Right kidney (tissue), 9 donors: ENCODE measurements at places on chromosomes 2 and 18.

DNA sequence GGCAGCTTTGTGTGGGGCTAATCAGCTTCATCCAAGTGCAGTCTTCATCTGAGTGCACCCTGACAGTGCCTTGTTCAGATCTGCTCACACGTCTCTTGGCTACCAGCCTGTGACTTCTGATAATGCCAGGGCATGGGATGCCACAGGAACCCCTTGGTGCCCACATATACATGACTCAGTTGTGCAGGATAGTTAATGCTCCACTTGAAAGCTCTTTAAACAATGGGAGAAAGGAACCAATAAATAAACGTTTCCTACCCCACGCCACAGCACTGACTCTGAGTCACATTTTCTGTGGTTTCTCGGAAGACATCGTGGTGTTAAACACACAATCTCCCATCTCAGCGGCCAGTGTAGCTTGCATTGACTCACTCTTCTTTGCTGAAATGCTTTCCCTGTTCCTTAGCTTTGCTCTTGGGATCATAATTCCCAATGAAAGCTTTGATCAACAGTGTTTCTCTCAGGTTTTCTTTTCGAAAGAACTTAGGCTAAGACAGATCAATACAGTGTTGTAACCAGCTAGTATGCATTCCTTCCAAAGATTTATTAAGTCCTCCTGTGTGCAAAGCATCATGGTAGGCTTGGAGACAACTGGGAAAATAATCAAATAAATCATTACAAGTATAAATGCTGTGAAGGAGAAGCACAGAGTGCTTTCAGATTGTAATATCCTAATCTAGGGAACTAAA is 142.0 kb downstream of the COPS8 start:
- no peak for DNase-seq

GRCh38 chr2:61414674-61415073 is 56.2 kb downstream of the USP34 start:
- DNase-seq = no peak

GRCh38 chr2:239238381-239238780 is 162.4 kb downstream of the HDAC4 start:
- no peak for DNase-seq

GRCh38 chr2:127770973-127771735 is 39.8 kb downstream of the WDR33 start:
- no peak for DNase-seq

GRCh38 chr2:48016225-48017019 is 110.1 kb upstream of the FBXO11 start:
- DNase-seq = no peak

GRCh38 chr18:12679183-12679786 is 21.4 kb upstream of the SPIRE1 start:
- DNase-seq = peak; percentile 30

GRCh38 chr2:227772932-227773331 is 27.2 kb downstream of the SCYGR8 start:
- DNase-seq = no peak

DNA sequence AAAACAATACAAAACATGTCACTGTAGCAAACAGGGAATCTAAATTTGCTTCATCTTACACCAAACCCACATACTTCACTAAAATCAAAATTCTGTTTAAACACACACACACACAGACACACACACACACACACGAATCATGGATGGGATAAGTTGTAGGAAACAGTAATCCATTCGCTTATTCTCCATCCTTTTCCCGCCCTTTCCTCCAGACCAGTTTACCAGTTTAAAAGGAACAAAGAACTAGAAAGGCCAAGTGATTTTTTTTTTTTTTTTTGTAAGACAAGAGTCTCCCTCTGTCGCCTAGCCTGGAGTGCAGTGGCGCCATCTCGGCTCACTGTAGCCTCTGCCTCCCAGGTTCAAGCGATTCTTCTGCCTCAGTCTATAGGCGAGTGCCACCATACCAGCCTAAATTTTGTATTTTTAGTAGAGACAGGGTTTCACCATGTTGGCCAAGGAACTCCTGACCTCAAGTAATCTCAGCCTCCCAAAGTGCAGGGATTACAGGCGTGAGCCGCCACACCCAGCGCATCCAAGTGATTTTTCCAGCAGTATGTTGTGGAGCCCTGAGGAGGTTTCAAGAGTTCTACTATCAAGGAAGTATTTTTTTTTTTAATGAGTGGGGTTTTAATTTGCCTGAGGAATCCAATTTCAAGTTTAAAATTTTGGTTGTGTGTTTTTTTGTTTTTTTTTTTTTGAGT is 5.7 kb downstream of the PSME4 start:
- no peak for DNase-seq

DNA sequence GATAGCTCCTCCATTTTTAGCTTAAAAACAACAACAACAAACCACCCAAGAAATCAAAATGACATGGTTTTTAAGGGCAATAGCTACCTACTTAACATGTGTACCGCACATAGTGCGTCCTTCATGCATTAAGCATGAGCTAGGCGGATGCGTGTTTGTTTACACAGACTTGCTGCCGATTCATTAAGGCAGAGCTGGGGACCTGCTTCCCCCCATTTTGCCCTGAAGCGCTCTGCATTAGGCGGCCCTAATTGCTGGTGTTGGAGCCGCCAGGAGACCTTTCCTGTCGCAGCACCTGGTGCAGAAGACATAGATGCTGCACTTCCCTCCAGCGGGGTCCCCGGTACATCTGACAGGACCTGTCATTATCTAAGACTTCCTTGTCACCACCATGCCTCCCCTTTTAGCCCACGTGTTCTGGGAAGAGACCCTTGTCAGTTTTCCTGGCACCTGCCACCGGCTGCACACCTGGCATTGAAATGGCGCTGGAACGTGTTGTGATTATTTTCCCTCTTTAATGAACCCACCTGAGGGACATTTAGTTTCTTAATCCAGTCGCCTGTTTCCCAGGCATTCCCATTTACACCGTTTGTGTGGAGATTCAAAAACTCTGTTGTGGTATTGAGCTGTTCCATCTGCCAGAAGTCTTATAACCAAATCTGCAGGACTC is 261.1 kb upstream of the RAB12 start:
- DNase-seq = no peak

GRCh38 chr2:206471524-206472062 is 28.3 kb downstream of the ADAM23 start:
- no peak for DNase-seq

GRCh38 chr2:98572676-98573075 is 35.6 kb downstream of the COA5 start:
- DNase-seq = no peak

- DNase-seq = no peak
Measured at GRCh38 chr2:159982842-159983785, 79.3 kb downstream of the PLA2R1 start.

GRCh38 chr18:59870623-59871130 is 29.1 kb upstream of the PMAIP1 start:
- DNase-seq = no peak

GRCh38 chr2:12816379-12817306 is 99.9 kb downstream of the TRIB2 start:
- no peak for DNase-seq

DNA sequence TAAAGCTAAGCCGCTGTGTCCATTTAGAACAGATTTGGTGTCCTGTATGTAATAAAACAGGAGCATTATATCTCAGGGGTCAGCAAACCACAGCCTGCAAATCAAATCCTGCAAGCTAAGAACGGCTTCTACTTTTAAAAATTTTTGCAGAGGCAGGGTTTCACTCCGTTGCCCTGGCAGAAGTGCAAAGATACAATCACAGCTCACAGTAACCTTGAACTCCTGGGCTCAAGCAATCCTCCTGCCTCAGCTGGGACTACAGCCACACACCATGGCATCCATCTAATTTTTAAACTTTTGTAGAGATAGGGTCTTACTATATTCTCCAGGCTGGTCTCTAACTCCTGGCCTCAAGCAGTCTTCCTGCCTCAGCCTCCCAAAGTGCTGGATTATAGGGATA is 28.6 kb upstream of the NPC1 start:
- no peak for DNase-seq

- DNase-seq = no peak
Measured at GRCh38 chr2:220753486-220753885, 818.6 kb downstream of the EPHA4 start.

- DNase-seq = no peak
Measured at GRCh38 chr18:32139835-32140283, 48.2 kb downstream of the RNF138 start.

GRCh38 chr18:57748770-57749603 is 54.1 kb downstream of the ATP8B1 start:
- no peak for DNase-seq

DNA sequence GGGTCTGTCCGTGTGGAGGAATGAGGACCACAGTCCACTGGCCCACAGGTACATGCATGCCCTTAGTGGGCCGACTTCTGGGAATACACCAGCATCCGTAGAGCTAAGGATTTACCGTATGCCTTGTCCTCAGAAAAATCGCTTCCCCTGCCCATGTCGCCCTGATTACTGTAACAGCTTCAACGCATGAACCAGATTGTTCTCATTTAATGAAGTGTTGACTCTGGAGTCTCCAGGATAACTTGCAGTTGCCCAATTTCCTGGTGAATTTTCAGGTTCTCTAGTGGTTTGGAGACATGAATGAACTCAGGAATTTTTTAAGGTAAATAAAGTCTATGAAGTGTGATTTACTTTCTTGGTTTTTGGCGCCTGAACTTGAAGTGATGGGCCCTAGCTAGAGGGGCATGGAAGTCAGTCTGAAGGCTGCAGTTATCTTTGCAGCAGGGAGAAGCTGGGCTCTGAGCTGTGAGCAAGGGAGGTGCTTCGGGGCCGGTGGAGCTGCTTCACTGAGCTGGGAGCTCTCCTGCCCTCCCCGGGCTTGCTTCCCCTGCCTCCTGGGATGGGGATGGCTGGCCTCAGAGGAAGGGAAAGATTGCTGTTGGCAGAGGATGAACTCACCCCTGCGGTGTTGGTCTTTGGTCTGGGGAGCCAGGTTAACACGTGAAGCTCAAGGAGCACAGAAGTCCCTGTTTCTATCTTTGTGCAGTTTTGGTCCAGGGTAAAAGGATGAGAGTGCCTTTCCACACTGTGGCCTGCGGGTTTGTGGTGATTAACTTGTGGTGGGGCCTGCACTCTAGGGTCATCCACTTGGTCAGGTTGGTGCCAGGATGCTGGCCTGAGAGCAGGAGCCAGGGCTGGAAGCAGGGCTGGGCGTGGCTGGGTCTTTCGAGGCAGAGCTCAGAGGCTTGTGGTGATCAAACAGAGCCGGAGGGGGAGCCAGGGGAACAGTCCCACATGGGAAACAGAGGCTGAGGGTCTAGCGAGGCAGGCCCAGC is 28.1 kb downstream of the TCF7L1 start:
- no peak for DNase-seq

DNA sequence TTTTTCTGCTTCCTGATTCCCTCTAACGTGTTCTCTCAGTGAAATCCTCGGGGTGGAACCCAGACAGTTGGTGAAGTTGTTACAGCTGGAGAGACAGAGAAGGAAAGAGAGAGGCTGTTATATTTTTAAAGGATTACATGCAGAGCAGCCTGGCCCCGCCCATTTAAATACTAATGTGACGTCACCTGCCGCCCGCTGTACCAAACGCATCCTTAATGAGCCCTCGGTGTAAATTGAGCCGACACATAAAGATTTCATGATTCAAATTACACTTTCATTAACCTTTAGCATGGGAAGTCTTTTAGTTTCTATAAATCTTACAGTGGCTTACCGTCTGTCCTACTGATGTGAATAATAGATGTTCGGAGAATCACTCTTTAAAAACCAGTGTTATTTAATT is 164.0 kb upstream of the SIX3 start:
- DNase-seq = no peak

- no peak for DNase-seq
Measured at GRCh38 chr18:60193780-60194179, 178.8 kb downstream of the MC4R start.

DNA sequence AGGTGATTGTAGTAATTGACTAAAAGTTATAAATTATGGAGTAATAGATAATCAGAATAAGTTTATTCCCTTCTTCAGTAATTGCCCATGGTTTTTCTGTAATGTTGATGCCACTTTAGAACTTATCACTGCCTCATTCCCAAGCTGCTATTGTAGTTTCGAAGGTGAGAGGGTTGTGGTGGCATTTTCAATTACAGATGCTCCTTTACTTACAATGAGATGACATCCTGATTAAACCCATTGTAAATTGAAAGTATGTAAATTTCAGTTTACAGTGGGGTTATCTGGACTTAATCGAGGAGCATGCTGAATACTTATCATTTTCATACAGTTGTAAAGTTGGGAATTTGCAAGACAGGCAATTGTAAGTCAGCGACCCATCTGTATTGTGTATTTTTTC is 2.9 kb downstream of the NDUFV2 start:
- no peak for DNase-seq

- DNase-seq = no peak
Measured at GRCh38 chr2:73850009-73850408, 21.2 kb downstream of the STAMBP start.

GRCh38 chr18:61854578-61855448 is 38.0 kb downstream of the RNF152 start:
- DNase-seq = no peak

DNA sequence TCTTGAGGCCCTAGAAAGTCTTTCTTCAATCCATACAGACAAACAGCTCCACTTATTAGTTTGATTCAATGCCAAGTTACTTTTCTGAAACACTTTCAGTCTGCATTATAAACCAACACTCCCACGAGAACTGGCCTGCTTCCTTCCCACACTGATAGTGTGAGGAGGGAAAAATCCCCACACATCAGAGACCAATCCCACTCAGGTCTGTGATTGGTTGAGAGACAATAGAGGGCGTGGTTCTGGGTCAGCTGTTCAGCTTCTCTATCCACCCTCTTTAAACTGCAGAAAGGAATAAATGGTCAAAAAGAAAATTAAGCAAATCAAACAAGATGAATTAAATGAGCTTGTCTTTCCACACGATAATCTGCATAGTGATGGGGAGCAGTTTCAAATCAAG is 152.5 kb downstream of the NRP2 start:
- DNase-seq = no peak

DNA sequence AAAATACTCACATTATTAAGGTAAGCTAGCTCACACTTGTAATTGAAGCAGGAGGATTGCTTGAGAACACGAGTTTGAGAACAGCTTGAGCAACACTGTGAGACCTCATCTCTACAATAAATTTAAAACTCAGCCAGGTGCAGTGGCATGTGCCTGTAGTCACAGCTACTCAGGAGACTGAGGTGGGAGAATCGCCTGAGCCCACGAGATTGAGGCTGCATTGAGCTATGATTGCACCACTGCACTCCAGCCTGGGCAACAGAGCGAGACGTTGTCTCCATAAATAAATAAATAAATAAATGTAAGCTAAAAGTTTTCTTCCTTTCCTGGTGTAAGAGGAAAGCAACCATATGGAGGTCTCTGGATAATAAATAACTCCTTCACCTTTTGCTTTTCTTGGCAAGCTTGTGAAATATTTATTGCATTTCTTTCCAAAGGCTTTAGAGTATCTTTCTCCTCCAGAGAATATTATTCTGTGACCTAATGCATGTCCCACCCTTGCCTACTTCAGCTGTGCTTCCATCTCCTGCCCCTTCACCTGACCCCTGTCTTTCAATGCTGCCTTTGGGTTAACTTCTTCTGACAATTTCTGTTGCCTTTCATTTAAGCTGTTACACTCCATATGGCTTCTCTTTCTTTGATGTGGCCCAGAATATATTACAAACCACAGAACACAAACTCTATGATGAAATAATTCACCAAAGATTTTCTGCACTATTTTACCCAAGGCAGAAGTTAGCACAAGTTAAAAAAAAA is 280.7 kb upstream of the RND3 start:
- DNase-seq = peak; percentile 45

GRCh38 chr18:63975628-63976027 is 5.7 kb downstream of the SERPINB8 start:
- DNase-seq = no peak
